ENCODE measurements at places on chromosomes 11 and 22.

DNA sequence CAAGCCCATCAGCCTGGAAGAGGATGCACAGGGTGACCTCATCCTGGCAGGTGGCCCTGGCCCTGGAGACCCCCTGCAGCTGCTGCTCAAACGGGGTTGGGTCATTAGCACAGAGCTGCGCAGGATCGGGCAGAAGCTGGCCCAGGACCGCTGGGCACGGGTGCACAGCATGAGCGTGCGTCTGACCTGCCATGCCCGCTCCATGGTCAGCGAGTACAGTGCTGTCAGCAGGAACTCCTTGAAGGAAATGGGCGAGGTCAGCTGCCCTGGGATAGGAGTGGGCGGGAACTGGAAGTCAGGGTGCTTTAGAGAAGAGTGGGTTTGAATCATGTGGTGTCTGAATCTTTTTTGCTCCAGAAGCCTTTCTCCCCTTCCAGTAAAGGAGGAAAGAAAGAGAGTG, 61.1 kb downstream of the INSC start:
- no peak for DNase-seq

GRCh38 chr11:35486446-35486845, 39.0 kb downstream of the PAMR1 start:
- DNase-seq, result no peak

GRCh38 chr11:22786475-22786874, 43.1 kb downstream of the SVIP start:
- DNase-seq, result no peak

- DNase-seq, result no peak
Observed at GRCh38 chr11:65653229-65654225, 9.2 kb downstream of the RELA start.

- DNase-seq, result no peak
Observed at GRCh38 chr22:48887394-48888332, 940.0 kb downstream of the BRD1 start.

GRCh38 chr11:17846852-17847453, 112.4 kb downstream of the KCNC1 start:
- peak; percentile 18 for DNase-seq

GRCh38 chr22:32880061-32880460, 78.6 kb downstream of the TIMP3 start:
- DNase-seq, result no peak

GRCh38 chr11:110883256-110883655, 171.0 kb upstream of the ARHGAP20 start:
- no peak for DNase-seq

DNA sequence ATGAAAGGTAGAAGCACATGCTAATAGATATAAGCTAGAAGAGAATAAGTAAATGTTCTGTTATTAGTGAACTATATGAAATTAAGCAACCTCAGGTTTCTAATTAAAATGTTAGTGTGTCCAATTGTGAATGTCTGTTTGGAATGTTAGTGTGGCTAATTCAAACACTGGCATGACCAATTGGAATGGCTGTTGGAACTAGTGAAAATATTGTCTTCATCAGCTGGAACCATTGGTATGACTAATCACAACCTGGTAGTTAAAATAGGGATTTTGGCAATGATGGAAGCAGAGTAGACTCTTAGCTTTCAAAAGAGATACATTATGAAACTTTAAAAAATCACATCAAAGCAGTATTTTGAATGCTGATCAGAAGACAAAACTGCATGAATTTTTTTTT, 66.8 kb downstream of the CYB5R2 start:
- DNase-seq, result no peak

DNA sequence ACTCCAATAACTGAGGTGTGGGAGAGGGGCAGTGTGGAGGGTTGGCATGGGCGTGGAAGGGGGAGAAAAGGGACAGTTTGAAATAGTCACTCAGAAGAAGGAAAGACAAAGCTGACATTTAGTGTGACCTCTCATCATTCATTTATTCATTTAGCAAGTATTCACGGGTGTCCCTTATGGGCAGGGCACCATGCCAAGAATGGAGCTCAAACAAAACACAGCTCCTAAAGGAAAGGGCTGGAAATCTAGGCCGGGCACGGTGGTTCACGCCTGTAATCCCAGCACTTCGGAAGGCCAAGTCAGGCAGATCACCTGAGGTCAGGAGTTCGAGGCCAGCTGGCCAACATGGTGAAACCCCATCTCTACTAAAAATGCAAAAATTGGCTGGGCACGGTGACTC, 19.4 kb upstream of the DGKZ start:
- no peak for DNase-seq

GRCh38 chr22:41742918-41743317, 43.6 kb downstream of the MEI1 start:
- no peak for DNase-seq

DNA sequence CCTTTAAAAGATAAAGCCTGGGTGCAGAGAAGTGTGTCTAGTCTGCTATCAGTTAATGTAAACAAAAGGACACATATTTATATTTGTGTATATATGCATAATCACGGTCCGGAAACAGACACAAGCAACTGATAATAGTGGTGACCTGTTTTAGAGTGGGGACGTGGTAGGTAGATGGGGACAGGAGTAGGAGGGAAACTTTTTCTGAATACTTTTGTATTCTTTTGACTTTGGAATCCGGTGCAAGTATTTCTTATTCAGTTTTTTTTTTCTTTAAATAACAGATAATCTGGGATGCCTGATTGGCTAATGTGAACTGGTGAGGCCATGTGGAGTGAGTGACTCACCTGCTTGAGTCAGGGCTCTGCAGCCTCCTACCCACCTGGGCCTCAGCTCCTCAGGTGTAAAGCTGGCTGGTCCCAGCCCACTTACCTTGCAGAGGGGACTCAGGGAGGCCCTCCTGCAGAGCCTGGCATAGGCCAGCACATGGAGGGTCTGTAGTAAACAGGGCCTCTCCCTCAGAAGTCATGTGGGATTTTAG, 15.3 kb downstream of the MICAL2 start:
- DNase-seq, result no peak

- DNase-seq, result no peak
Observed at GRCh38 chr11:100963375-100963774, 166.2 kb downstream of the PGR start.

DNA sequence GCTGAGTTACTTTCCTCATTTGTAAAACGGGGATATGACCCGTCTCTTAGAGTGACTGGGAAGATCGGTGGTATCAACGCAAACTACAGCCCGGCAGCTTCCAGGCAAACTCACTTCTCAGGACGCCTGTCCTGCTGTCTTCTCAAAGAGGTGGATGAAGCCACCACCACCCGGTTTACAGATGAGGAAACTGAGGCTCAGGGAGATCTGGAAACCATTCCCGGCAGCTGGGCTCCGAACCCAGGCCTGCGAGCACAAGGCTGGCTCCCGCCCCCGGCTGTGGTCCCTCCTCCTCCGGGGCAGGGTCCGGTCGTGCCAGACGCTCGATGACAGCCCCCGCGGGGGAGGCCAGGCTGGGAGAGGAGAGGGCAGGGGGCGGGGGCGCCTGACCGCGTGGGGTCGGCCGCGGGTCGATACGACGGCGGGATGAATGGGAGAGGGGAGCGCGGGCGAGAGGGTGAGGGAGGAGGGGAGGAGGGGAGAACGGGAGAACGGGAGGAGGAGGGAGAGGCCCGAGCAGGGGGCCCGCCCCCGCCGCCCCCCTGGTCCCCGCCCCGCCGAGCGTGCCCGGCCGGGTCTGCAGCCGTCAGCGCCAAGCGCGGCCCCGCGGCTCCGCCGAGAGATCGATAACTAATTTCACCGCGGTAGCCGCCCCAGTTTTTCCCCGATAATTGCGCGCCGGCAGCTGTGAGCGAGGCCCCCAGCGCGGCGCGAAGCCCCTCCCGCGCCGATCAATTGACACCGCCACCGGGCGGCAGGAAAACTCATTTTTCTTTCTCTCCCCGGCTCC, 14.0 kb downstream of the IGLL1 start:
- no peak for DNase-seq

GRCh38 chr22:20267441-20268278, 458 bp downstream of the RTN4R start:
- no peak for DNase-seq

- no peak for DNase-seq
Observed at GRCh38 chr11:124762105-124762623, at the start of gene ESAM. Gene ESAM (minus strand): TSS chr11:124762290. CDS start chr11:124762154, 136 bp downstream.

- no peak for DNase-seq
Observed at GRCh38 chr22:44329179-44329796, 16.5 kb upstream of the SHISAL1 start.

- no peak for DNase-seq
Observed at GRCh38 chr11:61928606-61929005, 11.2 kb upstream of the RAB3IL1 start.

GRCh38 chr11:2182075-2182474, 10.5 kb upstream of the TH start:
- no peak for DNase-seq

DNA sequence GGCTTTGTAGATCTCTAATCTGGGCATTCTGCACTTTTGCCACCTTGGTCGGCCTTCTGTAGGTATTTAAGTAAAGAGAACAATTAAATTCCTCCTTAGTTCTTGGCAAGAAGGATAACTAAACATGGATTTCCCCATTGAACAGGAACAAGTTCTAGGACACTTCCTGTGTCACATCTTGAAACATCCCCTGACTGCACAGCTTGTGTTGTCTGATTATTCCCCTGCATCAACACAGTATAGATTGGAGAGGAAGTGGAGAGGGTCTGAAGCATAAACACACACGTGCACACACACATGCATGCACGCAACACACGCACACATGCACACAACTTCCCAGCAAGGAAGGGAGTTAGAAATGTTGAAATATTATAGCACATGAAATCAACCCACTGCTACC, 8.6 kb downstream of the ISX start:
- DNase-seq, result no peak

- no peak for DNase-seq
Observed at GRCh38 chr11:72716290-72716689, 35.9 kb downstream of the ARAP1 start.

- DNase-seq, result no peak
Observed at GRCh38 chr11:106917973-106918372, 100.3 kb downstream of the GUCY1A2 start.

- no peak for DNase-seq
Observed at GRCh38 chr11:65108469-65109123, 3.1 kb upstream of the TM7SF2 start.

DNA sequence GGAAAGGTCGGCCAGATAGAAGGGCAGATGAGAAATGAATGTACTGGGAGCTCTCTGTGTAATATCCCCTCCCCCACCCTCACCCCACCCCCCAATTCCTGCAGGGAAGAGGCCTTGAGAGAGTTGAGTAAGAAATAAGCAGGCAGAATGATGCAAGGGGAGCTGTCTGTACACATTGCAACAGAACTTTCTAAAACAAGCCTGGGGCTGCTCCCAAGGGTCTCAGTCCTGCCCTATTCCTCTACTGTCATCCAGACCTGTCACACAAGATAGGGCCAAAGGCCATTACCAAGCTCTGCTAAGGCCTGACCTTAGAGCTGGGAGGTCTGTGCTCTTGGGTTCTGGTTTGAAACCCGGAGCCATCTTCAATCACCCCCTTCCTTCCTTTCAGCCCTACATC, 5.7 kb upstream of the DGAT2 start:
- DNase-seq, result no peak

DNA sequence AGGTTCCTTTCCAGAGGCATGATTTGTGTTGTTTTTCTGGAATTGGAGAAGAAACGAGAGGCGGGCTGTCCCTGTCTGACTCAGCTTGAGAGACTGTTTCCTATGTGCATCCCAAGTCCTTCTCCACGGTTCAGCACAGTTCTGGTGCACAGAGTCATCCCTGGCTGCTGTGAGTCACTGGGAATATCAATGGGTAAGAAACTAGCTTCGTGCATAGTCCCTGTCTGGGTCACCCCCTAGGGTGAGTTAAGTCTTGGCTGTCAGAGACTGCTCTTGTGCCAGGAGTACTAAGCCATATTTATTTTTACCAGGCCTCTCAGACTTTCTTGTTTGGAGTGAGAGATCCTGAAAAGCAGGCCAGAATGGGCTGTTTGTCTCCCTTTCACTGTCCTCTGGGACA, 2.4 kb upstream of the LRP4 start:
- DNase-seq, result peak; percentile 98

GRCh38 chr11:94954753-94955152, 18.6 kb downstream of the CWC15 start:
- DNase-seq, result no peak

- peak; percentile 83 for DNase-seq
Observed at GRCh38 chr22:30634471-30635233, 929 bp upstream of the SLC35E4 start.

DNA sequence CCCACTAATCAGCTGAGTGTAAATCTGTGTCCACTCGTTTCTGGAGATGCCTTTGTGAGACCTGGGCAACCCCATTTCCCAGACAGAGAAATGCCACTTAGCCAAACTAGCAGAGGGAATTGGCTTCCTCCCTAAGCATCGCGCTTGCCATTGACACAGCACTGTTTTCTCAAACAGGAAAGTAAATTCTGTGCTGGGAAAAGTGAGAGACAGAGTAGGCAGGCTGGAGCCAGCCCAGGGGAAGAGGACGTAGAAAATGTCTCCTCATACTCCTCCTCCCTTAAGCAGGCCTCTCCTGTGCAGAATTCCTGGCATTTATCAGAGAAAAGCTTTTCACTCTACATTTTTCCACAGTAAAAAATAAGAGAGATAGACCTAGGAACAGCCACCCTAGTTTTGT, 99.1 kb upstream of the AMOTL1 start:
- DNase-seq, result no peak

DNA sequence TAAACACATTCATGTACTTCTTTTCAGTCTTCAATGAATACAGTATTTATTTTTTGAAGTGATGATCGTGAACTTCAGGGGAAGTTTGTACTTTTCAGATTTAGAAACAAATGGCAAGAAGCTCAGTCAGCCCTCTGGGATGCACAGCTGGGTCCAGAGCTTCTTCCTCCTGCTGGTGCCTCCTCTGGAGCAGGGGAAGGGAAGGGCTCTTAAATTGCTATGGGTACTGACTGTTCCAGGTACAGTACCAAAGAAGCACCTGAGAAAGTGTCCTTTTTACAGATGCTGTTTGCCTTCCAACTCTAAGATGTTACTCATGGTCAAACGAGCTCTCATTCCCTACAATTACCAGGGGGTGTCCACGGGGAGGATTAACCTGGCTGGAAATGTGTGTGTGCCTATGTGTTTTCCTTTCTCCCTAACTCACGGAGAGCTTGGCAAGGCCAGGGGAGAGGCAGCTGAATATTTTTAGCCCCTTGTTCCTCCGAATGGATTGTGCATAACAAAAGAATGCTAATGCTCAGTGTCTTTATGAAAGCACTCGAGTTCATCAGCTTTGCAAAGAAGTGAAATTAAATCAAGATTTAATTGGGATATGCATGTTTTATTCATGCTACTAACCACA, 313.7 kb upstream of the CADM1 start:
- DNase-seq, result no peak

DNA sequence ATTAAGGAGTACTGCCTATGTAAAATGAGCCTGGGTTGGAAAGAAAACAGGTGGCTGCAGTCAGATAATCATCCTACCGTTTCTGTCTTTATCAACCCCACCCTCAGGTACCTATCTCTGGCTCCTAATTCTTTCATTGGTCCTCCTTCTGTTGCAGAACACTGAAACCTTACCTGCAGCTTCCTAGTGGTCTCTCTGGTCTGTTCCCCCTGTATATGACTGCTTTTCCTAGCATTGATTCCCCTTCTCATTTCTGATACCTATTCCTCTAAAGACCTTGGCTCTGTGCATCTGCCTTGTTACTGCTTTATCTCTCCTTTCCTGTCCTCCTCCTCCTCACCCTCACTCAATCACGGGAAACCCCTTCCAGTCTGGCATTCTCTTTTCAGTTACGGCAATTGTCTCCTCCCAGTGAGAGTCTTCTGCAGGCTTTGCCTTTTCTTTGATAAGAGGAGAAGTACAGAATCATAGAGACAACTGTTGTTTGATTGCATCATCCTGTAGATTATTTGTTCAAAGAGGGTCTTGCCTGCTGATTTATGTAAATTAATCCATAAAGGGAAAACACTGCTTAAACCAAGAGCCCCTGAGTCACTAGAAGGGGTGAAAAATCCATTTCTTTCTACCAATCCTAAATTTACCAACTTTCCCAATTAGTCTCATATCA, 301.2 kb downstream of the AASDHPPT start:
- no peak for DNase-seq

Data from brain microvascular endothelial cell (primary cell).